GDM1 (cell line): ENCODE measurements at places on chromosomes 4 and X.

GRCh38 chr4:124974152-124974551 is 261.6 kb upstream of the ANKRD50 start:
- DNase-seq, result no peak

DNA sequence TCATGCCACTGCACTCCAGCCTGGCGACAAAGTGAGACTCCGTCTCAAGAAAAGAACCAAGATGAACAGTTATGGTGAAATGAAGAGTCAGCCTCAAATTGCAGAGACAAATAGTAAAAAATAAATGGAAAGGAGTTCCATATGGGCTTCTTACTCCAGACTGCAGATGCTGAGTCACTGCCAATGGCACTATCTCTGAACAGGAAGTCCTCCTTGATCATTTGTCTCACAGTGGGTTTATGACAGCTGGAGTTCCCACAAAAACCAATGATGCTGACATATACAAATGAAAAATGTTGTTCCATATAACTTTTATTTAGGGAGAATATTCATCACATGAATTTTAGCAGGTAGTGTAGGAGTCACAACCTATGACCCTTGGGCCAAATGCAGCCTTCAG is 631.6 kb downstream of the PCDH18 start:
- DNase-seq, result peak; percentile 13

- DNase-seq, result no peak
These were observed 189.9 kb upstream of the RBPJ start for GRCh38 chr4:26130841-26131432.

DNA sequence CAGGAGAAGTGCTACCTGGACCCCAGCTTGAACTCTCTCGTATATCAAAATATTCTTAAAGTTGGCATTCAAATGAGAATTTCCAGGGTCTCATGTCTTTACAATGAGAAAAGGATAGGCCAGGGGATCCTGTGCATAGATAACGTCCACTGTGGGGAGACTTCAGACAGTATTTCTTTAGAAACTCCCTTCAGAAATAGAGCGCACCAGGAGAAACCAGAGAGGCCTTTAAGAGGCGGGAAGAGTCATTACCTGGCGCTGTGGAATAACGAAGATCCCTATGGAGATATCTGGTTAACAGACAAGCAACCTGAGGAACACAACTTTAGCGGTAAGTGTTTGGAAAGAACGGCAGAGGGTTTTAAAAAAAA is 600 bp downstream of the RADX start:
- no peak for DNase-seq

DNA sequence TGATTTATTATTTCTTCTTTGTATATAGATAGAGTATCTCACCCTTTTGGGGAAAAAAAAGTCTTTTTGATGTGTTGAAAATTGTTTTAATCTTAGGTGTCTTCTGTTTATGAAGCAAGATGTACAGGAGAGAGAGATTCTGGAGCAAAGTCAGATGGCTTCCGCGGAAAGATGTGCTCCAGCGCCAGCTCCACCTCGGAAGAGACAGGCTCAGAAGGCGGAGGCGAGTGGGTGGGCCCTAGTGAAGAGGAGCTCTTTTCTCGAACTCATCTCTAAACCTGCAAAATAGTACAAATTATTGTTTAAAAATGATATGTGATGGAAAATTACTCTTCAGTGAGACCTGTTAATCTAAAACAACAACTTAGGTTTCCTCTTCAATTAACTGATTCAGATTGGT is 28.9 kb upstream of the TBC1D14 start:
- no peak for DNase-seq
